ENCODE measurements at places on chromosomes 4 and X. TPM values are rescaled to one million over a fixed set of nuclear protein-coding genes. Genes with fewer than 3 reads are reported as not detected.

The KCND1 gene
- 1.8 TPM for total RNA-seq

The SHOX gene
- not detected for total RNA-seq

The DDIT4L gene
- 0.92 TPM for total RNA-seq

The S100P gene
- total RNA-seq = 16.1 TPM

The SLC7A11 gene
- 3.2 TPM for total RNA-seq

The FATE1 gene
- not detected for total RNA-seq

DNA sequence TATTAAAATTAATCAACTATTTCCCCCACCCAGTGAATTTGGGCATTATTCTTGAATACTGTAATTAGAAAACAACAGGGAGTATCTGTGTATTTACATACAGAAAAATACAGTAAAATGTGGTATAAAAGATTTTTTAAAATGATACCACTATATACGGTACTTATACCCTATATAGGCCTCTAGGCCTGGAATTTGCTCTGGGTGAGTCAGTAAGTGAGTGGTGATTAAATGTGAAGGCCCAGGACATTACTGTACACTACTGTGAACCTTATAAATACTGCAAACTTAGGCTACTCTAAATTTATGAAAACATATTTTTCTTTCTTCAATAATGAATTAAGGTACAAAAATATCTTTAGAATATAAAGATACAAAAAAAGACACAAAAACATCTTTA is 6.3 kb upstream of the CSN3 start:
- no peak overlapping the region for H3K27ac ChIP-seq
- H3K36me3 ChIP-seq = no peaks in the 10 kb centered on the region
- no peaks in the 10 kb centered on the region for H3K4me1 ChIP-seq

GRCh38 chr4:26083987-26084386 is 170.0 kb downstream of the SMIM20 start:
- H3K4me3 ChIP-seq = no peak overlapping the region
- no peaks in the 10 kb centered on the region for H3K27me3 ChIP-seq
- DNase-seq = no peak
- no peaks in the 10 kb centered on the region for H3K36me3 ChIP-seq
- peaks cover 31% of the 10 kb centered on the region for H3K4me1 ChIP-seq

- DNase-seq = no peak
- no peak overlapping the region for H3K27ac ChIP-seq
- no peaks in the 10 kb centered on the region for H3K27me3 ChIP-seq
Observed at GRCh38 chr4:184763150-184763780, 29.4 kb upstream of the CENPU start.

DNA sequence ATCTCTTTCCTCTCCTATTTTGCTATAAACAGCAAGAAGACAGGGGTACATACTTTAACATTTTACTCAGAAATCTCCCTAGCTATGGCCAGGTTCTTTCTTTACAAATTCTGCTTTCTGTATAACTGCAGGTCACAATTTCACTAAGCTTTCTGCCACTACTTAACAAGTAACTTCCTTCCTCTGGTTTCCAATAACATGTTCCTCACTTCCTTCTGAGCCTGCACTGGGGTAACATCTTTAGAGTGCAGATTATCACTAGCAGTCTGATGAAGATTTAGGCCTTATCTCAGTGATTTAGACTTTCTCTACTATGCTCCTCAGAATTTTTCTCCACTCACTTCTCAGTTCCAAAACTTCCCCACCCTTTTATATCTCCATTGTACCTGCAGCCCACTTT is 1930.5 kb upstream of the AGA start:
- H3K4me3 ChIP-seq = no peak overlapping the region
- no peaks in the 10 kb centered on the region for H3K36me3 ChIP-seq
- no peaks in the 10 kb centered on the region for H3K4me1 ChIP-seq
- no peak for DNase-seq
- no peaks in the 10 kb centered on the region for H3K27me3 ChIP-seq

GRCh38 chr4:177008836-177009501 is 216.2 kb upstream of the VEGFC start:
- H3K36me3 ChIP-seq = no peaks in the 10 kb centered on the region
- no peak overlapping the region for H3K27ac ChIP-seq
- no peak for DNase-seq
- no peak overlapping the region for H3K4me3 ChIP-seq

- no peaks in the 10 kb centered on the region for H3K36me3 ChIP-seq
- no peak overlapping the region for H3K4me3 ChIP-seq
- H3K27ac ChIP-seq = no peak overlapping the region
Observed at GRCh38 chr4:130249002-130249401, 1153.0 kb downstream of the C4orf33 start.

GRCh38 chrX:420496-421223 is 34.0 kb upstream of the PPP2R3B start:
- H3K4me1 ChIP-seq = no peaks in the 10 kb centered on the region
- H3K27me3 ChIP-seq = no peaks in the 10 kb centered on the region
- DNase-seq = peak; percentile 32
- no peak overlapping the region for H3K4me3 ChIP-seq

DNA sequence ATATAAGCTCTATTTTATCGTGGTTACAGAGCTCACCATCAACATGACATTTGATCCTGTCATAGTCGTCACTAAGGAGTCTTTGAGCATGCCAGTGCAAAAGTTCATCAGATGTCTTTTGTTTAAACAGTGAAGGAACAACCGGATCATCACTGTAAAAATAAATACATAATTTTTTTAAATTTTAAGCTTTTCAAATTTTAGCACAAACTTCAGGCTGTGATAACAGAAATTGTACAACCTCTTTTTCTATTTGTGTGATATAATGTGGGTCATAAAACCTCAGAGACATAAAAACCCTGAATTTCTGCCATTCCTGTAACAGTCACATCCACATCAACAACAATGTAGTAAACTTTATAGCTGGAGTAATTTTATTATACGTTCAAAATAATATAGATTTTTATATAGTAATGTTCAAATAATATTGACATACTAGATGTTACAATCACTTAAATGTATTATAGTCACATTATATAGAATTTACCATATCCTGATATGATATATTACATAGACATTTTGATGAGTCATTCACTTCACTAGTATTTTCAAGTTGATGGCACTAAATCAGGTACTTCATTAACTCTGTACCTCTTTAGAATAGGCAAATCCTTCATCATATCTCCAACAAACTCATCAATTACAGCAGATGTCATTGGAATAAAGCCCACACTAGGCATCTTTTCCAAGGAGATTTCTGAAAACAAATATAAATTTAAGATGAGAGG is 47.7 kb downstream of the DDX60L start:
- H3K4me3 ChIP-seq = no peak overlapping the region
- no peak overlapping the region for H3K27ac ChIP-seq
- no peak for DNase-seq
- no peaks in the 10 kb centered on the region for H3K27me3 ChIP-seq
- H3K4me1 ChIP-seq = no peaks in the 10 kb centered on the region

GRCh38 chr4:59973492-59973891 is 1226.6 kb upstream of the ADGRL3 start:
- no peaks in the 10 kb centered on the region for H3K27me3 ChIP-seq
- DNase-seq = no peak
- no peak overlapping the region for H3K27ac ChIP-seq
- no peak overlapping the region for H3K4me3 ChIP-seq
- H3K36me3 ChIP-seq = no peaks in the 10 kb centered on the region

GRCh38 chr4:178577933-178578332 is 1135.7 kb upstream of the AGA start:
- no peak overlapping the region for H3K27ac ChIP-seq
- H3K27me3 ChIP-seq = no peaks in the 10 kb centered on the region
- no peaks in the 10 kb centered on the region for H3K36me3 ChIP-seq
- H3K4me1 ChIP-seq = no peaks in the 10 kb centered on the region
- H3K4me3 ChIP-seq = no peak overlapping the region

DNA sequence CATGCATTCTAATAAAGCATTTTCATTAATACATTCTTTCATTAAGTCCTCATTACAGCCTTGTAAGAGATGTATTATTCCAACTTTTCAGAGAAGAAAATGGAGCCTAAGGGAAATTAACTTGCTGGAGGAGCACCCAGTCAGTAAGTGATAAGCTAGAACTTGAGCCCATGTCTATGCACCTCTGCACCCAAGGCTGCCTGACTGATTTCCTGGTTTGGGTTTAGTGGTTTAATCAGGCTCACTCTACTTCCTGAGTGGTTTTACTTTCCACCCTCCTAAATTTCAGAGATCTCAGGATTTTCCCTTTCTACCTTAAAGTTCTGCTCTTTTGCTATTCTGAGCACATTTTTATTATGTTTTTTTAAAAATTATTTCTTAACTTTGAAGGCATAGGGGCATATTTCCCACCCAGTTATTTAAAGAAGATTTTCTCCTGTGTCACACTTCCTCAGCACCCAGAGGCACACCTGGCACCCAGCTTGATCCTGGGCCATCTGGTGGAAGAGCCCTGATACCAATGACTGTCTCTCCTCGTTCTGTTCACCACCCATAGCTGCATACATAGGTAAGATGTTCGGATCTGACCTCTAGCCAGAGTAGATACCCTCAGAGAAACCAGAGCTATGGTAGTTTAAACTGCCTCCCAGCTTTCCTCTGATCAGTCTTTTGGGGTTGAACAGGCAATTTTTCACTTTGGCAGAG is 10.4 kb downstream of the CORIN start:
- H3K4me1 ChIP-seq = no peaks in the 10 kb centered on the region
- H3K4me3 ChIP-seq = no peak overlapping the region

- H3K36me3 ChIP-seq = no peaks in the 10 kb centered on the region
- no peak for DNase-seq
- no peak overlapping the region for H3K4me3 ChIP-seq
- H3K27me3 ChIP-seq = no peaks in the 10 kb centered on the region
- H3K4me1 ChIP-seq = no peaks in the 10 kb centered on the region
- H3K27ac ChIP-seq = no peak overlapping the region
Observed at GRCh38 chr4:168758351-168758876, 251.6 kb downstream of the CBR4 start.

DNA sequence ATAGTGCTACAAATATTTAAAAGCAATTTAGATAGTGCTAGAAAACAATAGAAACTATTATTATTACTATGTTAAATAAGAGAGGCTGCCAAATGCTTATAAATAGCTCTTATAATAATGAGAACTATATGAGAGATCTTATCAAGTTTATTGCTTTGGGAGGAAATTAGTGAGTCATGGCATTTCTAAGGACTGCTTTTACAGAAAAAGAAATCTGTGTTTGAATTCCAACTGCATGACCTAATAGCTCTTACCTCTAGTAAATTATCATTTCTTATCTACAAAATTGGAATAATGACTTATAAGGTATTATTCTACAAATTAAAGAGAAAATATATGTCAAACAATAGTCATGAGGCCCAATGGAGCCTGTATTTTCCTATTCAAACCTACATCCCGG is 177.2 kb downstream of the GABRG1 start:
- H3K27me3 ChIP-seq = no peaks in the 10 kb centered on the region
- no peak overlapping the region for H3K27ac ChIP-seq
- no peak overlapping the region for H3K4me3 ChIP-seq
- no peak for DNase-seq
- H3K4me1 ChIP-seq = no peaks in the 10 kb centered on the region

GRCh38 chr4:12791536-12791935 is 692.6 kb downstream of the RAB28 start:
- H3K27me3 ChIP-seq = no peaks in the 10 kb centered on the region
- H3K4me3 ChIP-seq = no peak overlapping the region
- H3K4me1 ChIP-seq = no peaks in the 10 kb centered on the region

DNA sequence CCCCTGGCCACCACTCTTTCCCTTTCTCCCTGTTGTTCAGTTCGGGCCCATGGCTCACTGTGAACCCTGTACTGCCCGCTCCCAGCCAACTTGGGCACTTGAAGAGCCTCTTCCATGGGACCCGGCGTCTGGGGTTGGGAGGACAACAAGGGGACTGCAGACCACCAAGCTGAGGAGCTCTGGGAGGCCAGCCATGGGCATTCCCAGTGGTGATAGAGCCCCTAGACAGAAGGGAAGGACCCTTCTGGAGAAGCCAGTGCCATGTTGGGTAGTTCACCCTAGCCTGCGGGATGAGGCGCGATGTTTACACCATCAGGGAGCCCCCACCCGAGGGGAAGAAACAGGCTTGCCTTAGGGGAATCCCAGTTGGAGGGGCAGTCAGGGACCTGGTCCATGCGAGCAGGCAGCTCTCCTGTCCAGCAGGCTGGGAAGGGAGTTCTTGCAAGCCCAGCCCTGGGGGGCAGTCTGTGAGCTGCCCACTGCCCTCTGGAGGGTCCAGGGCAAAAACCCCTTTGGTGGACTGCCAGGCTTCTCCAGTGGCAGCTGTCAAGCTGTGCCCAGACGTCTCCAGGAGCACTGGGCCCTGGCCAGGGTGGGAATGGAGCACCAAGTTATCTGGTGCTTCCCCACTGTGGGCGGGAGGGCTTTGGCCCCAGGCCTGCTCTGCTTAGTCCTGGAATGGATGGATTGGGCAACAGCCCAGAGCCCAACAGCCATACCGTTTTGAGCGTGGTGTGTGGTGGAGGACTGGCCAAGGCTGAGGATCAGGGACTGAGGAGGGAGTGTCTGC is 23.7 kb upstream of the UBA1 start:
- H3K27me3 ChIP-seq = no peaks in the 10 kb centered on the region
- H3K4me3 ChIP-seq = no peak overlapping the region
- DNase-seq = no peak
- peaks cover 44% of the 10 kb centered on the region for H3K36me3 ChIP-seq

DNA sequence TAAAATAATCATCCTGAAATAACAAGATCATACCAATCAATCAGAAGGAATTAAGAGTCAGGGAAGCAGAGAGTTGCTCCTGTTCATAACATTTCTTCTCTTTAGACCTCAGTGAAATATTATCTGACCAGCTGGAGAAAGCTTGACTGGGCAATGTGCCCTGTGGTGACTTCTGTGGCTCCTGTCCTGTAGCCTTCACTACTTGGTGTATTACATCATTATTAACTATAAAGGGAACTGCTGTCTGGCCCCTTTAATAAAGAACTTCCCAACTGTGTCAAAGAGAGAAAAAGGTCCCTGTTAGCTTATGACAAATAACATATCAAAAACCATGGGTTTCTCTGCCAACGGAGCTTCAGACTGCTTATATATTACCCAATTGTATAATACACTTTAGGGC is 18.0 kb downstream of the OPHN1 start:
- H3K4me1 ChIP-seq = peaks cover 20% of the 10 kb centered on the region
- DNase-seq = no peak
- no peak overlapping the region for H3K4me3 ChIP-seq
- no peaks in the 10 kb centered on the region for H3K27me3 ChIP-seq

DNA sequence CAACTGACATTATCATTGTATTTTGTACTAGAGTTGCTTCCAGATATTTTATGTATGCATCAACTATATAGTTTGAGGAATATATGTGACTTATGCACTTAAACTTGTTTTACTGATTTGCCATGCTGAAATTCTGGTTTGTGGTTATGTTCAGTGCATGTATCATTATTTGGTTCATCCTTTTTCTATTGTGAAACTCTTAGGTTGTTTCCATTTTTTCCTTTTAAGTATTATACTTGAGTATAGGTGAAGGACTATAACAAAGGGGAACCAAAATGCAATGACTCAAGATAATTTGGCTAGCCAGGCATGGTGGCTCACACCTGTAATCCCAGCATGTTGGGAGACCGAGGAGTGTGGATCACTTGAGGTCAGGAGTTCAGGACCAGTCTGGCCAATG is 21.1 kb upstream of the EPGN start:
- H3K27me3 ChIP-seq = no peaks in the 10 kb centered on the region
- H3K4me1 ChIP-seq = no peaks in the 10 kb centered on the region
- no peaks in the 10 kb centered on the region for H3K36me3 ChIP-seq
- no peak for DNase-seq
- H3K27ac ChIP-seq = no peak overlapping the region
- H3K4me3 ChIP-seq = no peak overlapping the region
